NCI-H1436 (cell line): ENCODE measurements at places on chromosomes 2 and 18.

DNA sequence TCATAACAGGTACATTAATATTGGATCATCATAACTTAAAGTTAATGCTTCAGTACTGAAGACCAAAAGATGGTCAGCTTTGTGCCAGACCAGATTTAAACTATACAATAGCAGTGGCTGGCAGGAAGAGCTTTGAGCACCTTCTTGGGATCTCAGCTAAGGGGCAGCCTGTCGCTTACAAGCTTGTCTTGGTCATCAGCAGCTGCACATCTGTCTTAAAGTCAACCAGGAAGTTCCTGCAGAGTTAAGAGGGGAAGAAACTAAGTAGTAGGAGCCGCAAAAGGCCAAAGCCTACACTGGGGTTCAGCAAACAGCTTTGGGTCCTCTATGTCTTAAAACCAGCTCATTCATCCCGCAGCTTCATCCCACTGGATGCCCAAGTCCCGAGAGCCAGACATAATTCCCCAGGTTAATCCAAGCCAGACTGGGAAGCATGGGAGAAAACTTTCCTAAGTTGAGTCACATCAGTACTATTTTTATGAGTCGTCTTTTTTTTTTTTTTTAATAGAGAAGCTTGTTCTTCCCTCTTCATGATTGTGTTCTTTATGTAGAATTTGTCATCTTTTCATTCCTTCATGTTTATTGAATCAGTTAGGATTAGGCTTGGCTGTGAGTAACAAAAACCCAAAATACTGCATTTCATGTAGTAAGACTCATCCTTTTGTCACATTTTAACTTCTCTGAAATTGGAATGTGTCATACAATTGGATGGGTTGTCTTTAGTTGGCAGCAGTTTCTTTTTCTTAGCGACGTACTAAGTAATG lies 59.3 kb downstream of the SERTAD2 start:
- DNase-seq = no peak

GRCh38 chr18:63676526-63677323 lies 15.0 kb upstream of the SERPINB3 start:
- DNase-seq = no peak

DNA sequence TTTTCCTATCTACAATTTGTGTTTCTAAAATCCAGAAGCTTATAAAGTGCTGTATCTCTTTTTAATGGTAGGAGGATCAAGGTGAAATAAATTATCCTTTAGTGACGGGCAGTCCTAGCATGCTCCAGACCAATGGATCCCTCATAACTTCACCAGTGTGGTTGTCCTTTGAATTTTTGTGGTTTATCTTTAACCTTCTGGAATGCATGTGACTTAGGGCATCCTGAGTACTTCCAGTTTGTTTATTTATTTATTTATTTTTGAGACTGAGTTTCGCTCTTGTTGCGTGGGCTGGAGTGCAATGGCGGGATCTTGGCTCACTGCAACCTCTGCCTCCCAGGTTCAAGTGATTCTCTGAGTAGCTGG lies 40.4 kb downstream of the NUP35 start:
- DNase-seq = no peak

DNA sequence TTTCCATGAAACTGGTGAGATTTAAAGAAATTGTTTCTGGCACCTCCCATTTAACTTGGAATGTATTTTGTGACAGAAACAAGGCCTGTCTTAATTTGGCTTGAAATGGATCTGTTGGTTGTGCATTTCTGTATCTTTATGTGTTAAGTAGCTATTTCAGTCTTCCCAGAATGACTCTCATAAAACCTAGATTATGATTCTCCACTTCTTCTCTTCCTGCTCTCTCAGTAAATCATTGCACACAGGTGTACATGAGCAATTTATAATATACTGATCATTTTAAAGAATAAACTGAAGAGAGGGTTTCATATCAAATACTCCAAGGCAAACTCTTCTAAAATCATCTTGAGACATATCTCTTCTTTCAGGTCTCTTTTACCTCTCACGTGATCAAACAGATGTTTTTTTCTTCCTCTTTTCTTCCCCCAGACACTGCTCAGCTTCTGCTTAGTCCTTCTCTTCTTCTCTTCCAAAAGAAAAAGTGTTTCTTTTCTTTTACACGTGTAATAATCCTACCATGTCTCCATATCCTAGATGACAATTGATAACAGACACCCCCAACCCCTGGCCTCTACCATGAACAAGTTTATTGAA lies 112.0 kb downstream of the PPP1R1C start:
- DNase-seq = no peak

DNA sequence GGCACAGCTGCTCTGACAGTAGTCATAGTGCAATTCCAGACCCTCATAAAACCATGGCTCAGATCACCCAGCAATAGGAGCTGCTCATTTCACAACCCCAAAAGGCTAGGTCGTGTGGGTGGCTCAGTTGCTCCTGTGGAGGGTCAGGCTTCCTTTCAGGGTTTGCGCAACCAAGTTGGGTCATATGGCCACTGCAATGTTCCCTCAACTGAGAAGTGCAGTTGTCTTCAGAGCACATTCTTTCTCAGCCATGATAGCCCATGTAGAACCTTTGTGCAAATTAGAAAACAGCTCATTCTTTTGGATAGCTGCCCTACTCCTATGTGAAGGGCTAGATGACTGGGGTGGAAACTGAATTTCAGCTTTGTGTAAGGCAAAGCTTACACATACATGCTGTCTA lies 3.2 kb downstream of the SERPINB13 start:
- DNase-seq = no peak
